A673 (cell line): ENCODE measurements at places on chromosomes 4 and X.
A peak's percentile ranks its signal among the peaks of the same experiment; 100 is the strongest.

DNA sequence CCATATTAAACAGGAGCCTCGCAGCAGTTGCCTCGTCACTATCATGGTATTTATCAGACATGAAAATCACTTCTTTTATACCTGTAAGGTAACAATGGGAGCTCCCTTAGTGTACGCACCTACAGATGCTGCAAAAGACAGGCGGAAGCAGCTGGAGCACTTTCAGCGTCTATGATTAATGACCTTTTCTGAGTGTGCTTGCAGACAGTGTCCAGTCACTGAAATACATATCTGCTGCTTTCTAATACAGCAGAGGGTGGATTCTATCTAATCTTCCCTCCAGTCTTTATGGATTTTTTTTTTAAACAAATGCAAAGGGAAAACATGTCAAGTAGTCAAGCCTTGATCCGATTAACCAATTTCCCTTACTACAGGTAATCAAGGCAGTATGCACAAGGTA lies 24.1 kb downstream of the DCTD start:
- no peak for DNase-seq

- DNase-seq, result peak; percentile 39
Observed at GRCh38 chr4:128288689-128289106, 1.1 kb upstream of the PGRMC2 start.

GRCh38 chr4:77039796-77040195 lies 36.0 kb downstream of the CCNI start:
- DNase-seq, result no peak

DNA sequence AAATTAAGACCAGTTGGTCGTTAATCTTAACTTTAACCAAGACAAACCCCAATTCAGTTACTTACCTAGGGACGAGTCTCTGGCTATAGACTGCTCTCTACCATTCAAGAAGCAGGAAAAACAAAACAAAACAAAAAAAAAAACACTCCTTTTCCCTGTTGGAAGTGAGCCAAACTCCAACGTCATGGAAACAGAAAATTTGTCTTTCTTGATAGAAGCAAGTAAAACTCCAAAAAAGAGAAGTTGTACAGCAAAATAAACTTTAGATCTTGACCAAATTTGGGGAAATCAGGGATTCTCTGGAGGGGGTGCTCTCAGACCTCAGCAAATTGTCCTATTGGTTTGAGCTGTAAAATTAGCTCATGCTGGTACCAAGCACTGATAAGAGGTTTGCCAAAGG lies 3.7 kb downstream of the CNGA1 start:
- no peak for DNase-seq

GRCh38 chr4:96730432-96730831 lies 890.5 kb downstream of the PDHA2 start:
- DNase-seq, result no peak
